ENCODE measurements at places on chromosomes 5 and 9.

DNA sequence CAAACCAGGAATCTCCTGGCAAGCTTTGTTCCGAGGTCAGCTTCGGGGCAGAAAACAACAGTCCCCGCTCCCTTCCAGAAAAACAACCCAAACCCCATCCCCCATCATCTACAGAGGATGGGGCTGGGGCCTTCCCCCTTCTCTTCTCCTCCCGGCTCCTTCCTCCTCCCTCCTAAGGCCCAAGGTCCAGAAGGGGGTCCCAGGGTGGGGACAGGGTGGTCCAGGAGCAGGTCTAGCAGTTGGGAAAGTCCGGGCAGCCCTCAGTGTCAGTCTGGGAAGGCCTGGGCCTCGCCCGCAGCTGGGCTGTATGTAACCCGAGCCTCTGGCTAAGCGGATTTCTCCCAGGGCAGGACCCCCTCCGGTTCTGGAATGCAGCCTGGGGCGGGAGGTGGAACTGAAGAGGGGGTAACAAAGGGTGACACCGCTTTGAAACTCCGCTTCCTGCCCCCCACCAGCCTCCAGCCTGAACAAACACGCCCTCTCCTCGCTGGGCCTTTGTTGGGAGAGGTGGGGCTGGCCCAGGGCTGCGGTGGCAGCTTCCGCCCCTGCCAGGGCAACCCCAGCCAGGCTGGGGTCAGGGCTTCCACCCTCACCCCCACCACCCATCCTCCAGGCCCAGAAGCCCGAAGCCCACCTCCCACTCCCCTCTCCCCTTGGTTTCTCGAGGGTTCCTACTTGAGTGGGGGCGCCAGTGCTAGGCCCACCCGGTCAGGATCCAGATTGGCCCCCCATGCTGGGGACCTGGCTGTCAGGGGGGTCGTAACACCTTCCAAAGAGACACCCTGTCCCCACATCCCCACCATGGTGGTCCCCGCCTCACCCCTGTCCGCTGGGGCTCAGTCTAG is 63.5 kb downstream of the C9orf50 start:
- peak; percentile 89 for DNase-seq

DNA sequence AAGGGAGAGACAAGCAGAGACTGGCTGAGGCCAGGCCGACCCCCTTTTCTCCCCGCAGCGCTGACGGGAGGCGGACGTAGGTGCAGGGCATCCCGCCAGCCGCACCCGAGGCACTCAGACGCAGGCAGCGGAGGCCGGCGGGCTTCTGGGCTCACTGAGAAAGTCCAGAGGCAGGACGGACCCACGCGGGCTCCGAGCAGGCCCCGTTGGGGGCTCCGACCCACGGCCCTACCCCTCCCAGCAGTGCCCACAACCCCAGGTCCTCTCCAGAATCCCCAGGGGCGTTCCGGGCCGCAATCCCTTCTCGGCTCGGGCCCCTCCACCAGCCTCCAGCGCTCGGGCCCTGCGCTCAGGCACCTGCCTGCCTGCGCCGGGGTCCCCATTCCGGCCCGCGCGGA is 543 bp downstream of the MTMR12 start:
- DNase-seq = no peak

GRCh38 chr5:102865510-102866236 is 110.6 kb downstream of the PAM start:
- DNase-seq = peak; percentile 75

DNA sequence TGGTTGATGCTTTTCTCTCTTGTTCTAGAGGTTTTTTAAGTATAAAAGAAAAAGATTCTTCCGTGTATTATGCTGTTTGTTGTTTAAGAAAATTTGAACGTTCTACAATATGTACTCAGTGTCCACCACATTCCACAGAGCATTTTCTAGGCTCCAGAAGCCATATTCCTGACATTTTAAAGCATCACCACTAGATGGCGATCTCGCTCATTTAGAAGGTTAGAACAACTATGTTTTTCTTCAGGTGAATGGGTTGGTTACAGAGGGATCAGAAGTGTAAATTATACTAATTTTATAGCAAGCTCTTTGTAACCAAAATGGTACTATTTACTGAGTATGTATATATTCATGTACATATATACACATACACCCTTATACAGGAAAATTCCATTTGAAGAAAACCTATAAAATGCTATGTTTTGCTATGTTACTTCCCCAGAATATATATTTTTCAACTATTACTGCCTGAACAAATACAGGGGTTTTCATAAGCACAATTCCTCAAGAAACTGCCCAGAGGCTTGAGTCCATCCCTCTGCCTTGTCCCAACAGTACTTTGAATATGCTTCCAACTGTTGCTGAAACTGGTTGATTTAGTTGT is 284.3 kb downstream of the CCDC171 start:
- DNase-seq = peak; percentile 29

- peak; percentile 18 for DNase-seq
Measured at GRCh38 chr5:171893290-171893886, 107.8 kb downstream of the SMIM23 start.

- DNase-seq = no peak
Measured at GRCh38 chr5:856531-857425, 6.0 kb upstream of the ZDHHC11 start.

GRCh38 chr5:32147236-32147635 is 26.9 kb downstream of the GOLPH3 start:
- DNase-seq = no peak

- DNase-seq = no peak
Measured at GRCh38 chr9:116945817-116946216, 258.7 kb downstream of the TRIM32 start.

GRCh38 chr9:120109242-120109641 is 470.7 kb downstream of the CDK5RAP2 start:
- no peak for DNase-seq

DNA sequence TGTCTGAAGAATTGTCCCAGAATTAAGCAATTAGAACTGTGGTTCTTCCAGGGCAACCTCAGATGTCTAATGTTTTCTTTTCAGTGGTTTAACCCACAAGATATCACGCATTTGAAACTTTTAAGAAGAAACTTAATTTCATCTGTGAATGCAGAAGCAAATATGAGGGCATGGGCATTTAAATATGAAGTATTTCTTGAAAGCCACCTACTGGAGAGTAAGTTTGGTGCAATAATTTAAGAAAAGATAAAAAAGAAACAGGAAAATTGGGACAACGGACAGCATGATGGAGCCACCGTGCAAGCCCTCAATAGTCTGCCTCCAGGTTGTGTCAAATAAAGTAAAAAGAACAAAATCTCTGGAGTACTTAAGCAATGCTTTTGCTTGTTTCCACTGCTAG is 1.2 kb upstream of the CAPSL start:
- no peak for DNase-seq

DNA sequence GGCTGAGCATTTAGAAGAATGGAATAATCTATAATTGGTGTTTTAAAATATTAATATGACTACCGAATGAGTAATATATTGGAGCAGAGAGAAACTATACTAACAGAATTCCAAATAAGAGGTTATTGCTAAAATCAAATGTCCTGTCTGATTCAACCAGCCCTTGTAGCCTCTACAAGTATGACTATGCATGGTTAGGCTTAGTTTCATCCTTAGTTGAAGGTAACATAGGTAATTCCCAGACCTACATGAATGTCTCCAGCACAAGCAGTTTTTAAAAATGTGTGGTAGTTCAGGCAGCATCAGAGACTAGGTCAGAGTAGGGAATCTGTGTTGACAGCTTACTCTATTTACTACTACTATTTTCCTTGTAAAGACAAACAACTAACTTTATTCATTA is 51.7 kb upstream of the SLC27A6 start:
- no peak for DNase-seq

GRCh38 chr5:2992806-2993205 is 241.3 kb upstream of the IRX2 start:
- DNase-seq = no peak

- no peak for DNase-seq
Measured at GRCh38 chr9:9951556-9952160, 661.1 kb downstream of the PTPRD start.

DNA sequence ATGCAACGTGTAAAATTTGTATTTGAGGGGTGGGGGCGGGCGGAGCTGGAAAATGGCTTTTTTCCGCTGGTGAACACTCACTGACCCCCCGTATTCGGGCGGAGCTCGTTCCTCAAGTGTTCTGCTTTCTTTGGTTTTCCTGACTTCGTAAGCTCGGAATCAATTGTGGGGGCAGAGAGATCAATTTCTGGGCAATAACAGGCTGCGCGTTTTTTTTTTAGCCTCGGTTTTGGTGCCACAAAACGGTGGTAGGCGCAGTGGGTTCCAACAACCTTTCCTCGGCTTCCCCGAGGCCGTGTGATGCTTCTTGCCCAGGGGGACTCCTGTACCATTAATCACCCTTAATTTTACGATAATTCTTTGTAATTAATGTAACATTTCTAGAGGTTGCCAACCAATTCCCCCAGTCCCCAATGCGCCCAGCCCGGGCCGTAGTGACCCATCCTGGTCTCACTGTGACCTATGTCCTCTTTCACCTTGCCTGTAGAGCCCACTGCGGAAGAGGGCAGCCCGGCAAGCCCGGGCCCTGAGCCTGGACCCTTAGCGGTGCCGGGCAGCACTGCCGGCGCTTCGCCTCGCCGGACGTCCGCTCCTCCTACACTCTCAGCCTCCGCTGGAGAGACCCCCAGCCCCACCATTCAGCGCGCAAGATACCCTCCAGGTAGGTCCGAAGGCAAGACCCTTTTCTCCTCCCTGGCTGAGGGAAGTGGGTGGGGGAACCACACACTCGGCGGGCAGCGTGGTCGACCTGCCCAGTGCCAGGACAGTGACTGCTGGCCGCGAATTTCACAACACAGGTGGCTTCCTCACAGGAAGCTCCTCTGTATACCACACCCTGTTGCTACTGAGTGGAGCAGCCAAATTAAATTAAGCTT is 3.7 kb downstream of the NR4A3 start:
- DNase-seq = no peak

GRCh38 chr5:170439944-170440269 is 50.7 kb upstream of the KCNMB1 start:
- no peak for DNase-seq

GRCh38 chr9:12798066-12798770 is 23.4 kb downstream of the LURAP1L start:
- DNase-seq = no peak

GRCh38 chr9:110248361-110248760 is 7.9 kb downstream of the TXN start:
- no peak for DNase-seq

- no peak for DNase-seq
Measured at GRCh38 chr9:126411225-126411947, 84.8 kb downstream of the MVB12B start.

- no peak for DNase-seq
Measured at GRCh38 chr5:7589800-7590199, 193.9 kb downstream of the ADCY2 start.

GRCh38 chr5:37506722-37507121 is 127.6 kb downstream of the WDR70 start:
- DNase-seq = no peak

GRCh38 chr5:42668254-42668653 is 88.4 kb upstream of the CCDC152 start:
- DNase-seq = no peak

- peak; percentile 36 for DNase-seq
Measured at GRCh38 chr9:128892221-128892921, 10.4 kb downstream of the LRRC8A start.

DNA sequence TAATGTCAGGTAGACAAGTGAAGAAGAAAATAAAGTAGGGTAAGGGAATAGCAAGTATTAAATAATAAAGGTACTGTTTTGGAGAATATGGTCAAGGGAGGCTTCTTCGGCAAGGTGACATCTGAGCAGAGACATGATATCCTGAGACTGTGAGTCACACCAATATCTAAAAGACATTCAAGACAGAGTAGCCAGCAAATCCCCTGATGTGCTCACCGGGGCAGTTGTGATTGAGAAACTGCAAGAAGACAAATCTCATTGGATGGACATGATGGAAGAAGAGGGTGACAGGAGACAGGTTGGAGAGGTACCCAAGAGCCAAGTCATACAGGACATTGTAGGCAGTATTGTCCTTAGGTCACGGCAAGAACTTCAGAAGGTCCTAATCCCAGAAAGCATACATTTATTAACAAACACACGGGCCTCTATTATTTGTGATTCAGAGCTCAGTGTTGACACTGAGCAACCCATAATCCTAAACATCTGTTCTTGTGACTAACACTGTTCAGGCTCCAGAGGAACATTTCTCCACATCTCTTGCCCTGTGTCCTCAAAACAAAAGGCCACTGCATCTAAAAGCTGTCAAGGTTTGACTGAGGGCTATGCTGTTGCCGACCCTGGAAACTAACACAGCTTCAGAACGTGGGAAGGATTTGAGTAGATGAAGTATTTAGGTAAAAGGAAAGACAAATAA is 258.7 kb upstream of the CLINT1 start:
- DNase-seq = no peak

DNA sequence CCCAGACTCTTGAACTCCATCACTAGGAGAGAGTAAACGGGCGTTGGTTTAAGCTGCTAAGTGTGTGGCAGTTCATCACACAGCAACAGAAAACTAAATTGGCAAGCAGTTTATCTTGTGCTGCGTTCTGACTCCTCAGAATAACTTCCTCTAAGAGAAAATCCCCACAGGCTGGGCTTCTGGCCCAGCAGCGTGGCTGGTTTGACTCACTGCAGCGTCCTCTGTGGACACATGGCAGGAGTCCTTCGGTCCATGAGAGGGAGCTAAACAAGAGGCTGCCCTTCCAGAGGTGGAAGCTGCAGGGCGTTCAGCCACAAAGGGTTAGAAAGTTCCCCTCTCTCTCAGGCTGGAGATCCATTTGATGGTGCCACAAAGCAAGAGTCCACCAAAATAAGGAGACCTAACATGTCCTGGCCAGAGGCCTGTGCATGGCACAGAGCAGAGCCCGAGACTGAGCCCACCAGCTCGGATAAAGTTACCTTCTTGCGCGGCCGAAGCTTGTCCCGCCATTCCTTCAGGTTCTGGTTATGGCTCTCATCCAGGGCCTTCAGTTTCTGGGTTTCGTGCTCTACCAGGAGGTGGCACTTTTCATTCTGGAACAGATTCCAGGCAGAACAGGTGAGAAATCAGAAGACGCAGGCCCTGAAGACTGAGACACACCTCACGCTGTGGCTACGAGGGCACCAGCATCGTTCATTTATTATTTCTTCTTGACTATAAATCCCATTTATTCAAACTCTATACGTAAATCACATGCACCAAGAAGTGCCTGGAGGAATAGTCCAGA is 46.2 kb upstream of the FBXW11 start:
- DNase-seq = no peak

GRCh38 chr5:171355302-171355724 is 32.3 kb upstream of the NPM1 start:
- no peak for DNase-seq

GRCh38 chr5:37165761-37166160 is 83.4 kb downstream of the CPLANE1 start:
- no peak for DNase-seq

DNA sequence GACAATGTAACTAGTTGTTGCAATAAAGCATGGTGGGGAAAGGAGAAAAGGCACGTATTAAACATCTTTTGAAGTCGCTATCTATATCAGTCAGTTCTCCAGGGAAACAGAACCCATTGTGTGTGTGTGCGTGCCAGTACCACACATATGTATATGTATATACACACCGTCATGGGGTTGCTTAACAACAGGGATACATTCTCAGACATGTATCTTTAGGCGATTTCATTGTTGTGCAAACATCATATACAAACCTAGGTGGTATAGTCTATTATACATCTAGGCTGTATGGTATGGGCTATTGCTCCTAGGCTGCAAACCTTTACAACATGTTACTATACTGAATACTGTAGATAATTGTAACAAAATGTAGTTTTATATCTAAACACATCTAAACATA is 2.3 kb downstream of the CDKN2B-AS1 start:
- DNase-seq = no peak

GRCh38 chr5:140883373-140883772 is 1.4 kb downstream of the PCDHA13 start:
- no peak for DNase-seq

Measured in smooth muscle cell of the brain vasculature (primary cell).